A549 treated with CORT108297 at 1 μM for 4 hours (cell line): ENCODE measurements at places on chromosomes 5 and 9. TPM values are rescaled to one million over a fixed set of nuclear protein-coding genes. Genes with fewer than 3 reads are reported as not detected.

Gene HRH2
- 0.46 to 0.82 TPM (median 0.65 TPM) in 5 replicates for total RNA-seq

Gene HMMR
- 22.8 to 33.6 TPM (median 27.5 TPM) in 5 replicates for total RNA-seq

Gene CA9
- total RNA-seq: 4.2 to 7.9 TPM (median 7.3 TPM) in 5 replicates

Gene SLC46A2
- total RNA-seq: 0.02 TPM in 1 of 5 replicates, not detected in the others

Gene CDHR2
- 0.12 to 0.18 TPM (median 0.15 TPM) in 5 replicates for total RNA-seq

Gene CCNI2
- 0.07 to 0.42 TPM (median 0.12 TPM) in 4 of 5 replicates, not detected in the other for total RNA-seq

Gene TMED7
- 42.3 to 64.0 TPM (median 51.7 TPM) in 5 replicates for total RNA-seq

Gene FOXD4
- 0.25 to 0.82 TPM (median 0.44 TPM) in 5 replicates for total RNA-seq

Gene PCDHGA2
- total RNA-seq: 0.55 to 0.78 TPM (median 0.63 TPM) in 5 replicates

Gene RALGPS1
- total RNA-seq: 1.8 to 2.6 TPM (median 2.5 TPM) in 5 replicates
